Astrocyte of the hippocampus (primary cell): ENCODE measurements at places on chromosomes 4 and X.

GRCh38 chr4:122000849-122001248 is 49.0 kb upstream of the TRPC3 start:
- peak; percentile 17 for DNase-seq

DNA sequence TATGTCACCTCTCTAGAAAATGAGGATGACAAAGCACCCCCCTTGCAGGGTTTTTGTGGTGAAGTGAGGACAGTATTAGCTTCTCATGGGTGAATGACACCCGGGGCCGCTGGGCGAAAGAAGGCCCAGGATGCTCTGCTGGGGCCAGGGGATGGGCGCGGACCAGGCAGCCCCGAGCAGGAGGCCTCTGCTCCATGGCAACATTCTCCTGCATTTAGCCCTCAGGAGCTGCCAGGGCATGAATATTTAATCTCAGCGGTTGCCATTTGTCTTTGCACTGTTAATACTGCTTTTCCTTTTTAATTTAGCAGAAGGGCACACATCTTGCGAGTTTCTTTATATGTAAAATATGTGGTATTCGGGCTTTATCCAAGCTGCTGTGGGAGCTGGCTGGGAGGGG is 30.3 kb upstream of the PSAPL1 start:
- DNase-seq = no peak

GRCh38 chrX:30495468-30495867 is 82.1 kb downstream of the TASL start:
- DNase-seq = no peak

GRCh38 chrX:114787061-114787460 is 203.2 kb downstream of the HTR2C start:
- DNase-seq = no peak

DNA sequence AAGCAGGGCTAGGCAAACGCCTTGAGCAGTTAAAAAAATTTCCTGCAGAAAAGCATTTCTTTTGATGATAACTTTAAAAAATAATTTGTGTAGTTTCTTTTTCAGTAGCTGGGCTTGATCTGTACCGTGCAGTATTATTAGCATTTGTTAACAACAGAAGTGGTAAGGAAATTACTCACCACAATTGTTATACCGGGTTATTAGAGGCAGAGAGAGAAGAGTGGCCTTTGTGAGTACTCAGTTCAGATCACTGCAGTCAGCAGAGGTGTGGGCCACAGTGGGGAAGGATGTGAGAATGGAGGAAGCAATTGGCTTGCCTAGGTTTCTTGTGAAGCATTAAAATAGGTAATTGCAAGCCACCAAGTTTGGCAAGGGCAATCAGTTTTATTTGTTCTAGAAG is 14.3 kb upstream of the IL21 start:
- DNase-seq = peak; percentile 9

- DNase-seq = peak; percentile 70
These were observed 1.4 kb upstream of the SLC34A2 start for GRCh38 chr4:25654031-25654970.
